IPS-NIHi11 (cell line): ENCODE measurements at places on chromosomes 3 and 15.

DNA sequence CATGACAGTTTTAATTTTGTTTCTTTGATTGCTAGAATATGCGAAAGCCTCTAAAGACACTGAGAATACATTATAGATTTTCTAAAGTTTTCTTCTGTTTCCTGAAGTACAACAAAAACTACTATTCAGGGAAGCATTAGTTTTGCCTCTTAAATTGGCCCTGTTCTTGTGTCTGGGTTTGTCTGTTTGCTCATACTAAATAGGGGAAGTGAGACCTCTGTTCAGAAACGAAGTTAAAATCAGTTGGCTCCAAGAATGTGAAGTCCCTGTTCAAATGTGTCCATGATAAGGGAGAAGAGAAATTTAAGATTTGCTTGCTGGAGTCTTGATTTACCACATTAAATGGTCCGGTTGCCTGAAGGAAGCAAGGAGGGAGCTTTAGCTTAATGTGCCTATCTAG lies 327.3 kb upstream of the GBE1 start:
- no peak for DNase-seq

DNA sequence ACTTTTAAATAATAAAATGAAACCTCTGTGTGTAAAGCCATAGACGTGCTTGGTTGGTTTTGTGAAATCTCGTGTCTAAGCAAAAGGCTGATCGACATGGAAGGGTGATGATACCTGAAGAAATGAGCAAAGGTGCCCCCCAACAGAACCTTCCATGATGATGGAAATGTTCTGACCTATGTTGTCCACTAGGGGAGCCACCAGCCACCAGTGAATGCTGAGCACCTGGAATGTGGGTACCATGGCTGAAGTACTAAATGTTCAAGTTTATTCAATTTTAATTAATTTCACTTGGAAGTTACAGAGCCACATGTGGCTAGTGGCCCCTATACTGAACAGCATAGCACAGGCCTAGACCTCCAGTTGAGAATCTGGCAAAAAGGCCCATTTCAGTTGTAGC lies 158.8 kb downstream of the POLR2M start:
- peak; percentile 36 for DNase-seq

GRCh38 chr3:83729576-83729975 lies 1229.2 kb upstream of the CADM2 start:
- DNase-seq, result no peak

DNA sequence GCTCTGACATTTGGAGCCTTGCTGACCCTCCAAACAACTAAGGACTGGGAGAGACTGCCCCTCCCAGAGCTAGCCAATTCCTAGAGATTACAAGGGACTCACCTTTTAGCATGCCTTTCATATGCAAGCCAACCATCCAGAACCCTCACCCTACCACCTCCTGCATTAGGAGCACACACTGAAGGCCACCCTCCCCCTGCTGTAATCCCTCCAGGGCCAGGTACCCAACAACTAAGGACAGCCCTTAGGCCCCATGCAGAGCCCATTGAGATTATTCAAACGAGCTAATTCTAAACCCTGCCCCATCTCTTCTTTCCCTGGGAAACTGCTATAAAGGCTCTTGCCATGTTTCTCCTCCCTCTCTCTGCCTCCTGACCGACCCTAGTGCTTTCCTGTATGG lies 352.6 kb downstream of the ERC2 start:
- DNase-seq, result peak; percentile 41

GRCh38 chr15:87752250-87752951 lies 504.1 kb downstream of the NTRK3 start:
- DNase-seq, result no peak

- peak; percentile 62 for DNase-seq
These were observed 81.6 kb downstream of the PPCDC start for GRCh38 chr15:75104804-75105557.

DNA sequence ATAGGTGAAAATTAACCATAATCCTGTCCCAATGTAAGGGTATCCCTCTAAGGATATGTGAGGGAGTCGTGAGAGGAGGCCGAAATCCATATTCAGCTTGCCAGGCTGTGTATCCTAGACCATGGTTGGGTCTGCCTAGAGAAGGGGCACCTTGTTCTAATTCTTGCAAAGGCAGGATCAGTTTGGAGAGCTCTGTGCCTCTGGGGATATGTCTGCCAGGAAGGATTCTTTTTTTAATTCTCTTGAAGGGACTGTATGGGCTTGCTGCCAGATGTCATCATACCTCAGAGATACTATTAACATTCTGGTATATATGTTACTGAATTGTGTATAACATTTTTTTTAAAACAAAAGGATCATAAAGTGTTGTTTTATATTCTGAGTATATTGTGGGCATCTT lies 2.4 kb downstream of the ATP1B3 start:
- no peak for DNase-seq

GRCh38 chr15:73928971-73929627 lies 2.8 kb downstream of the LOXL1 start:
- no peak for DNase-seq

- DNase-seq, result peak; percentile 44
These were observed 822 bp downstream of the ST8SIA2 start for GRCh38 chr15:92394309-92395097.

- no peak for DNase-seq
These were observed 71.4 kb downstream of the MECOM start for GRCh38 chr3:169591983-169592644.

DNA sequence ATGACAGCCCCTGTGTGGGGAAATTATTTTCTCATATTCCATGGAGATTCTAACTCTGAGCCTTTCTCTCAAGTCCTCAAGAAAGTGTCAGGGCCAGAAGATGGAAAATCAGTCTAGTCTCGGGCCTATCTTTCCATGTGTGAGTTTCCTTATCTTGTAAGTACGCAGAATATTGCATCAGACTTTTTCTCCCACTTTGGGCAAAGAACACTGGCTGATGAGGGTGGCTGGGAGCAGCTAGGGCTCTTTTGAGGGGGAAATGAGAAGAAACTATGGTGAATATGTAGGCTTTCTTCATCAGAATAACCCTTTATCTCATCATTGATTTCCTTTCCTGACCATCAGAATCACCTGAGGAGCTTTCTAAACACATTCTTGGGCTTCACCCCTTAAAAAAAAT lies 264.0 kb downstream of the CLSTN2 start:
- no peak for DNase-seq

GRCh38 chr3:188046561-188047211 lies 107.3 kb upstream of the LPP start:
- DNase-seq, result no peak

DNA sequence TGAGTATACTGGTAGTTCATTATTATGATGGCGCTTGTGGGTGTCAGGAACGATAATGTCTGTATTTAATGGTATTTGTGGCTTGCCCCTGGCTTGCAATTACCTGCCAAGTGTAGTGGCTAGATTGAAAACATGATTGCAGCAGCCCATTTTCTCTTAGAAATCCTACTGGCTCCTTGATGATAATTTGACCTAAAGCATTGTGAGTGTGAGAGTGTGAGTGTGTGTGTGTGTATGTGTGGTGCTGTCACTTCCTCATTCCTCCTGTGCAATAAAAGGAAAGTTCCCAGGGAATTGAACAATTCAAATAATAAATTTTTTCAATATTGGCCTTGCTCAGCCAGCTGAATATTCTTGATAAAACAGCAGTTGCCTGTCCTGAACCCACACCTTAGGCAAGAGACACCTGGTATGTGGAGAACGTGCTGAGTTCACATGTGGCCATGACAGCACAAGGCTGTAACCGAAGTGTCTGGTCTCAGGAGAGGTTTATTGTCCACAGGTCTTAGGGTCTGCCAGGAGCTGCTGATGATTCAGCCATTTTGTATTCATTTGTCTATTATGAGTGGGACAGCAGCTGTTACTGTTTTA lies 193.3 kb downstream of the CD47 start:
- no peak for DNase-seq

- DNase-seq, result no peak
These were observed 11.4 kb upstream of the HTR3E start for GRCh38 chr3:184085389-184085852.

GRCh38 chr15:70062321-70062956 lies 35.3 kb downstream of the TLE3 start:
- DNase-seq, result peak; percentile 54

DNA sequence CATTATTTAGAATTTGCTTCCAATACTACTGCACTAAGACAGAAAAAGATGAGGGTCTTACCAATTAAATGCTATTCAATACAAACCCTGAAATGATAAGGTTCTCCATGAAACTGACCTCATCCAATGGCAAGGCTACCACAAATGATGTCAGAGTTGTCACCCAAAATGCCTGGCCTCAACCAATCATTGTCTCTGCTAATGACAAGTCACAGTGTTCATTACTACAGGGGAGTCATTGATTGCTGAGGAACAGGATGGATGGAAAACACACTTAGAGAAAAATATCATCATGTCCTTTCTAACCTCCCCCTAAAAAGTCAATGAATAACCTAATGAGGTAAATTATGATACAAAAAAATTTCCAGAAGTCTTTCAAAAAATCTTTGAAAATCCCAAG lies 91.0 kb downstream of the FOXP1 start:
- DNase-seq, result no peak

GRCh38 chr15:47473832-47474231 lies 243.5 kb upstream of the SEMA6D start:
- DNase-seq, result no peak

DNA sequence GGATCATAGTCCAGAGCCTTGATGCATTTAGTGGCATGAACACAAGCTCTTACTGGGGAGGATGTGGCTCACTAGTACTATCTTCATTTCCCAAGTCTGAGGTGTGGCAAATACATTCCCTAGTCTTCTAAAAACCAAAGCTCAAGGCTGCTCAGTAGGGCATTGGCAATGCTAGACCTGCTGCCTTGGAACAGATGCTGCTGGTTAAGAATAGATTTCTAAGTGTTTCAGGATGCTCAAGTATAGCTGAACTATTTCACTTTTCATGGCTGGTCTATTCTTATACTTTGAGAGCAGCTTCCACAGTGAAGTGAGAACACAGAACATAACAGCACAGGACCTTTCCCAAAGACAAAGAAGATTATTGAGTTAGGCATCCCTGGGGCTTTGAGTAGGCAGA lies 178.8 kb downstream of the CHST2 start:
- DNase-seq, result no peak

DNA sequence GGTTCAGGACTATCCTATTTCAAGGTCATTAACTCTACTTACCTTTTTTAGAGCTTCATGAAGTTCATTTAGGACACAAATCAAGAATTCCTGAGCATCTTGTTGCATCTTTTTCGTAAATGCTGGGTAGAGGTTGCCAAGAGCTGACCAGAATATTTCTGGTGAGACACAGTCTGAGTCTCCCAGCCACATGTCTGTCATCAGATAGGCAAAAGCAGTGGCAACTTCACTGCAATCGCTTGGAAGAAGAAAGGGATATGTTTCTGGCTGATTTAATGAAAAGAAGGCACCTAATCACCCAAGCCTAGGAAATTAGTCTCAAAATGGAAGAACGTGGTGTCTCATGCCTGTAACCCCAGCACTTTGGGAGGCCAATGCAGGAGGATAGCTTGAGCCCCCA lies 2.9 kb downstream of the USP50 start:
- no peak for DNase-seq

DNA sequence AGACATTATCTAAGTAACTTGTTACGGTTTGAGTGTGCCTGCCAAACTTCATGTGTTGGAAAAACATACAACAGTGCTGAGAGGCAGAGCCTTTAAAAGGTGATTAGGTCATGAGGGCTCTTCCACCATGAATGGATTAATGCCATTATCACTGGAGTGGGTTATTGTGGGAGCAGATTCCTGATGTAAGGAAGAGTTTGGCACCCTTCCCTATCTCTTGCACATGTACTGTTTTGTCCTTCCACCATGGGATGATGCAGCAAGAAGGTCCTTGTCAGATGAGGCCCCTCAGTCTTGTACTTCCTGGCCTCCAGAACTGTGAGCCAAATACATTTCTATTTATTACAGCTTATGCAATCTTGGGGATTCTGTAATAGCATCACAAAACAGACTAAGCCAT lies 413.9 kb downstream of the EPHA3 start:
- DNase-seq, result no peak

- DNase-seq, result no peak
These were observed 5.4 kb upstream of the ACAN start for GRCh38 chr15:88797663-88798339.

DNA sequence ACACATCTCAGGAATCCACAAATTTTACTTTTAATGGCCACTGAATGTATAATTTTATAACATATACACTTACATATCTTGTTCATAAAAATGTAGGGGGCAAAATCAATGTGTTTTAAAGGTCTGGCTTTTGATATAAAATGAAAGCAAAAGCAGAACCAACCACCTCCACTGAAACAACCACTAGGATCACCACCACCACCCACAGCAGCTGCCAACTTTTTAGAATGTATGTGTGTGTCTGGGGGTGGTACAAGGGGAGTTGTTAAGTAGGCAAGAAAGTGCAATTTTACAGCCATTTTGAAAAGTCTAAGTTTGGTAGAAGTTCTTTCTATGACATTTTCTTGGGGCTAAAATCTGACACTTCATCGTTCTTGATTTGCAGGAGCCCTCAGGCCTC lies 44.0 kb downstream of the OTOL1 start:
- DNase-seq, result no peak

DNA sequence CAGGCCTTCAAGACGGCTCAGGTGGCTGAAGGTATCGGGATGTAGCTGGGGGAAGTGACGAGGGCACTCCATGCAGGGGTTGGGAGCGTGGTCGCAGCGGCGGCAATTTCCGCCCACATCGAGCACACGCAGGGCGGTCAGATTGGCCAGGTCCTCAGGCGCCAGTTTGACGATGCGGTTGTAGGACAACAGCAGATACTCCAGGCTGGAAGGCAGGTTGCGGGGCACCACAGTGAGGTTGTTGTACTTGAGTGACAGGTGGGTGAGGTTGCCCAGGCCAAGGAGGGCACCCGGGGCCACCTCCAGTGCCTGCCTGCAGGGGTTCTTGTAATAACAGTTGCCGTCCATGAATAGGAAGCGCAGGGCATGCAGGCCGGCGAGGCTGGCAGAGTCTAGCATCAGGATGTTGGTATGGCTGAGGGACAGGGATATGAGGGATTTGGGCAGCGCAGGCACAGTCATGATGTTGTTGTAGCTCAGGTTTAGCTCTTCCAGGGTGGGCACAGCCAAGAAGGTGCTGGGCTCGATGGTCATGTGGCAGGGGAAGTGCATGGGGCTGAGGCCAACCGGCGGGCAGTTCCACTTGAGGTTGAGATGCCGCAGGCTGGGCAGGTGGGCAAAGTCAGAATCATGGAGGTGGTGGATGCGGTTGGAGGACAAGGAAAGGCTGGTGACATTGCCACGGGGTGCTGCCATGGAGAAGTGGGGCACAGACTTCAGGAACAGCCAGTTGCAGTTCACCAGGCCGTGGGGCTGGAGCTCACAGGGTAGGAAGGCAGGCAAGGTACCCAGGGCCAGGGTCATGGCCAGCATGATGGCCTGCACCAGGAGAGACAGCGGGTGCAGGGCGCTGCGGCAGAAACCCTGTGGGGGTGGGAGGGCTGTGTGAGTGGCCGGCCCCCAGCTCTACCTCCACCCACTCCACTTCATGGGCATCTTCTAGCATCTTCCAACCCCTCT lies 1.7 kb downstream of the TLR9 start:
- no peak for DNase-seq

- DNase-seq, result no peak
These were observed 230.2 kb upstream of the CD96 start for GRCh38 chr3:111311709-111312235.

- no peak for DNase-seq
These were observed 405.0 kb upstream of the IL12A start for GRCh38 chr3:159583662-159584061.

GRCh38 chr15:77599899-77600298 lies 32.8 kb downstream of the LINGO1 start:
- peak; percentile 83 for DNase-seq
